ENCODE measurements at places on chromosomes 3 and 15.

DNA sequence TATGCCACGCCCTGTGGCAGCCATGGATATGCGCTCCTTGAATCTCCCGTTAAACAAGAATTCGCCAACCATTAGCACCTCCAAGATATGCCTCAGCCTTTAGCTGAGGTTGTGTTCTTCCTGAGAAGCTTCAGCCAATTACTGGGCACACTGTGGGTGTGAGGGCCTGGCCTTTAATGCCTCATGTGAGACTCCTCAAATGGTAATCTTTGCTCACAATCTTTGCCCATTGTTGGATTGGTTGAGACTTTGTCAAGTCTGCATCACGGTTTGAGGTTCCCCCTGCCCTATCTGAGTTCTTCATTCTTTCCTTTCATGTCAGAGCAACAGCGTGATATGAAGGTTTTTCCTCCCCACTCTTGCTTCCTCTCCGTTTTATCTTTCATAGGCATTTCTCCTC lies 108.1 kb upstream of the CCDC54 start:
- DNase-seq = no peak

DNA sequence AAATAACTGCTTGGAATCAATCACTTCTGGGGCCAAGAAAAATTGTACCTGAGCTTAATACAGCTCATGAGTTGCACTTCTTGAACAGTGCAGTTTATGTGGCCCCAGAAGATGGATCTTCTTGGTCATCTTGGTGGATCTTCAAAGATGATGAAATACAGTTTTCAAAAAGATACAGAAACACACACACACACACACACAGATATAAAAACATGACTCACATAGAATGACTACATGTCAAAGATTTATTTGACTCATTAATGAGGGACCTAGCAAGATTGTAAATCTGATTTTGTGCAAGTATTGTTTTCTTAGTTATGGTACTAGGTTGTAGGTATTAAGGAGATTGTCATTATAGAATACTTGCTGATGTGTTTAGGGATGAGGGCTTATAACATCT lies 32.6 kb downstream of the PDCD6IP start:
- DNase-seq = no peak

GRCh38 chr3:63945558-63946096 lies 33.4 kb upstream of the SCAANT1 start:
- DNase-seq = no peak

GRCh38 chr15:77495838-77496596 lies 75.3 kb downstream of the HMG20A start:
- no peak for DNase-seq

DNA sequence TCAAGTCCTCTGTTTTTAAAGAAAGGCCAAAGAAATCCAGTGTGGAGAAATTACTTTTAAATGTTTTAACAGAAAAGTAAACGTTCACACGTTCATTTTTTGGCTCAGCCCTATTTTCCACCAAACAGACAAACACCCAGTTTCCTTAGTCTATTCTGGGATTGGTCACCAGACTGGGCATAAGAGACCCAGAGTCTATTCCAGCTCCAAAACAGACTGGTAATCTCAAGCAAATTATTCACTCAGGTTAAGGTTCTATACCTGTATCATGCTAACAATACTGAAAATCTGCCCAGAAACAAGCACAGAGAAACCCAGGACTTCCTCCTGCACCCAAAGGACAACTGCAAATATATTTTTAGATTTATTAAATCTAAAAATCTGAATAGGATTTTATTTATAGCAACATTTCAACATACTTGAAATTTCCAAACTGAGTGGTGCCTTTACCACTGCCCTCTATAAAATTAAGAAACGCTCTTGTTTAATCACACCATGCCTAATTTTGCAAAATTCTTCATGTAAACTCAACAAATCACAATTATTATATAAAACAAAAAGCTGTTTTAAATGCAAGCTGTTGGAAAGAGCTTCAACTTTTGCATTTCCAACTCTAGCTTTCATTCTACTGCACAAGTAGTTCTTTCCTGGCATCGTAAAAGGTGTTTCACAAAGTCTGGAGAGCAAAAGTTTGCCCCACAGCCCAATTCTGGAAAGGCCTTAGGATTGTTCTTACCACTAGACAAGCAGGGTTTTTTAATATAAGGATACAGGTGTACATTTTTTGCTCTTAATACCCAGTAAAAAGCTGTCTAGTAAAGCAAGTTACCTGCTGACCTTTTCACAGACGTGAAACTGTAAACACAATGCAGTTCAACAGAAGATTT lies 18.7 kb downstream of the ZNF148 start:
- DNase-seq = no peak

DNA sequence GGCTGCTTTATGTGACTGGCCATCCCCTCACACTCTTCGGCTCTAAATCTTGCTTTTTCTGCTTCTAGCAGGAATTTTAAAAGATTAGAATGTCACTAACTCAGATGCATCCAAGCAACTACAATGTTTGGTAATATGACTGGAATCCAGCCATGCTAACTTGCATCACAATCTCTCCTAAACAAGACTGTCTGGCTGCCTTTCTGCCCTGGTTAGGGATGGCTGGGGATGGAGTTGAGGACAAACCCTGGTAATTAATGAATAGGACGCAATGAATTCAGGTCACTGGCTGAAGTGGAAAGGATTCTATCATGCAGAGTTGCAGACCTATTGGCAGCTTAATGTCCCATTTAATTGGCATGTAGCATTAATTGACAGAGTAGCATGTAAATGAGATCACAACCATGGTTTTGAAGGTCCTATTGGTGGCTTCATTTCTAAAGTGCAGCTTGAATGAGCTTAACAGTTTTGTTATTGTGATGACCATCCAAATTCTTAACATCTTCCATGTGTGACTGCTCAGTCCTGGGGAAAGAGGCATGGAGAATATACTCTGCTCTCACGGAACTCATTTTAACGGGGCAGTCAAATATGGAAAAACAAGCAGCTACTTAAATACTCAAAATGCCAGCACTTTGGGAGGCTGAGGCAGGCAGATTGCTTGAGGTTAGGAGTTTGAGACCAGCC lies 21.7 kb downstream of the NMNAT3 start:
- no peak for DNase-seq

- no peak for DNase-seq
Observed at GRCh38 chr3:71809321-71810026, 24.5 kb upstream of the PROK2 start.

Measured in CD4-positive, alpha-beta memory T cell (primary cell).